ENCODE measurements at places on chromosomes 2 and 18.

GRCh38 chr2:16104315-16104948 is 164.1 kb downstream of the MYCN start:
- DNase-seq, result no peak

DNA sequence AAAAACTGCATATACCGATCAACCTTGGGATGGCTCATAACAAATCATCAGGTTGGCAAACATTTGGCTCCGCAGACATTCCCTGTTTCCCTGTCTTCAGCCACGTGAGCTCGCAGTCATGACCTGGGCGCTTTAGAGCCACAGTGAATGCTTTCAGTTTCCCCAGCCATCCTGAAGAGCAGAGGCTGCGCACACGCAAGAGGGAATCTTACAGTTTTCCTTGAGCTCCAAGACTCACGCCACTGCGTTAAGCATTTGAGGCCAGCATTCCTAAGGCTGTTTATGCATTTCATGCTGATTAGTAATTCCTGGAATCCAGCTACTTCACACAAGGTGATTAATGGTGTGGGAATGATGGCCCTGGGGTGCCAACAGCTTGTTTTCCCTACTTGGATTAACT is 95.1 kb downstream of the MTCL1 start:
- no peak for DNase-seq

DNA sequence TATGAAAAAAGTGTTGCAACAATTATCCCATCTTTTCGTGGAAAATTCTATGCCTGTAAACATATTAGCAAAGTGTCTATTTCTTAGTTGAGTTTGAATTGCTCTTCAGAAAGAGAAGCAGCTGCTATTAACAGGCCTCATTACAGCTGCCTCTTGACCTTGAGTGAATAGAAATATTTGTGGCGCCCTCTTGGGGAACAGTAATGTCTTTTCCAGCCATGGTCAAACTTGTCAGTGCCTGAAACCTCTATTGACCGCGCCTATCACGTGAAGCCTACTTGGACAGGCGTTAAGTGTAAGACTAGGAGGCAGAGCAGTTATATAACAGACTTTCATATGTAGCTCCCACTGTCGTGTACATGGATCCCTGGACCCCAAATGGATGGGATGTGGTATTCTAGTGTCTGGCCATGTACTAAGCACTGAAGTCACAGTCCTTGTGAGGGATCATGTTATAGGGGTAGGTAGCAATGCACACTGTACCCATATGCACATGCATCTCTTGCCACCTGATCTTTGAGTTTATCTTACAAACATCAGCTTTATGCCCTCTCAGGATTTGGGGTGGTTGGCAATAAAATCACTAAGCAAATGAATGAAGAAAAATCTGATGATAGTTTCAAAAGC is 245.0 kb downstream of the PTGR3 start:
- DNase-seq, result no peak

DNA sequence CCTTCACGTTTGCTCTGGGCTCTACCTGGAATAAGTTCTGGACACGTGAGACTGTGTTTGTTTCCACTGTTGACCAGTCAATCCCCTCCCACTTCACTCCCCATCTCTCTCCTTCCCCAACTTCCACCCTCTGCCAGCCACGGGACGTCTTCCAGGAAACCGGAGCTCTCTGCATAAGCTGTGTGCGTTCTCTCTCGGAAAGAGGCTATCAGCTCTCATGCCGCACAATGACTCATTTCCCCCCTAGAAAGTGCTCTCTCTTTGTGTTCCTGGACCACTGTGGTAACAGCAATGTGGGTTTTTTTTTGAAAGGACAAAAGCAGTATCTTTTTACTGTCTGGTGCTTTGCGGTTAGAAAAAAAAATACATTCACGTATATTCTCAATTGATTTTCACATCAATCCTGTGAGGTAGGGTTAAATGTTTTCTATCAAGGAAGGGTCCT is 10.2 kb downstream of the PROKR1 start:
- peak; percentile 71 for DNase-seq

DNA sequence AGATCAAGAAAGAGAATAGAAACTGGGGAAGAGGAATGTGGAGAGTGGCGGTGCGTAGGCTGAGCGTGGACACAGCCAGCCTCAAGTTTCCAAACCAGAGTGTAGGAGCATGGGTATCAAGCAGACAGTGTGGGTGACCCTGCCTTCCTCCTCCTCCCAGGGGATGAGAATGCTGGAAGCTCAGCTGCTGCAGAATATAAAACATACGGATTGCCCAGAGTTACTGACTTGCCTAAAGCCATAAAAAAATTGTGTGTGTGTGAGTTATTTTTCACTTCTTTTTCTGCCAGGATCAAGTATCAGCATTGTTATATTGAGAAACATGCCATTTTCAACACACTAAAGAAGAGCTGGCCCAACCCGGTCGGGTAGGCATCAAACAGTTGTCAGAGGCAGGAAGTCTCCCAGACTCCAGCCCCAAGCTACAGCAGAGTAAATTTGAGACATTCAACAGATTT is 333.3 kb upstream of the ACVR2A start:
- no peak for DNase-seq

DNA sequence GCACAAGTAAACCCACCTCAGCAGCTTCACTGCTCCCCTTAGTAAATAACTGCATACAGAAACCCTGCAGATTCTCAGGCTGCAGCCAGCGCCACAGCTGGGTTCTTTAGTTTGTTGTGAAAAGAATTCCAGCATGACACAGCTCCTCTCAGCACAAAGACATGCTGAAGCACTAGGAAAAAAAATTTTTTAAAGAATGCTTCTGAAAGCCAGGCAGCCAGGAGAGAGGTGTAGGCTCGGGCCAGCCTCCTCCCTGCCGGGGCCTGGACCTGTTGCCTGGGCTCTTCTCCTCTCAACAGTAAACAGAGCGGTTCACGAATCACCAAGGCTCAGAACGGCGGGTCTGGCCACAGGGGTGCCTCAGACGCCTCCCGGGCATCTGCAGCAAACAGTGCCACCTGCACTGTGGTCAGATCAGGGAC is 95.7 kb upstream of the POU3F3 start:
- no peak for DNase-seq

GRCh38 chr2:15481000-15481399 is 80.1 kb downstream of the NBAS start:
- DNase-seq, result no peak

DNA sequence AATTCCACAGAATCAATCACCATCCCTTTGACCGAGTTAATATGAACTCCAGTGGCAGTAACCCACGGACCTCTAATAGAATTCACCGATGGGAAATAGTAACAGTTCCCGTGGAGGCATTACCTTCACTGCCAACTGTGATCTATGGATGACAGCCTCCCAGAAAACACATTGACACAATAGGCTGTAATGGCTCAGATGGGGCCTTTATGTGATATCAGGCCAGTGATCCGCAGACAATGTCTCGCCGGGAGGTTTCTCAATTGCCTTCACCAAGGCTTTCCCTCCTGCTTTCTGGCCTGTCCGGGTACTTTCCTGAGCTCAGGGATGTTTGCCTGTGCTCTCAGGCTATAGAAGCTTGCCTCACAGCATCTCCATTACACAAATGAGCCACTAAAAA is 34.4 kb upstream of the KLF7 start:
- DNase-seq, result no peak

DNA sequence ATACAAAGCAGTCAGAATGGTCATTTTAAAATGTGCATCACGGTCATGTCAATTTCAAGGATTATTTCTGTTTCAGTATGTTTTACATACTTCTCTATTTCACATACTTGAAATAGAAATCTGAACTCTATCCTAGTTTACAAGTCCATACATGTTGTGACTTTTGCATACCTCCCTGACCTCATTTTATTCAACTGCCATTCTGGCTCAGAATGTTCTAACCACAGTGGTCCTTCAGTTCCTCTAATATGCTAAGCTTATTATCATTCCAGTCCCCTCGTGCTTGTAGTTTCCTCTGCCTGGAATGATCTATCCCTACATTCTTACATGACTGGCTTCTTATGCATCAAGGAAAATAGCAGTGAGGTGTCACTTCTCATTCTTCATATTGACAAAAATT is 295.6 kb downstream of the KIAA1328 start:
- DNase-seq, result no peak

DNA sequence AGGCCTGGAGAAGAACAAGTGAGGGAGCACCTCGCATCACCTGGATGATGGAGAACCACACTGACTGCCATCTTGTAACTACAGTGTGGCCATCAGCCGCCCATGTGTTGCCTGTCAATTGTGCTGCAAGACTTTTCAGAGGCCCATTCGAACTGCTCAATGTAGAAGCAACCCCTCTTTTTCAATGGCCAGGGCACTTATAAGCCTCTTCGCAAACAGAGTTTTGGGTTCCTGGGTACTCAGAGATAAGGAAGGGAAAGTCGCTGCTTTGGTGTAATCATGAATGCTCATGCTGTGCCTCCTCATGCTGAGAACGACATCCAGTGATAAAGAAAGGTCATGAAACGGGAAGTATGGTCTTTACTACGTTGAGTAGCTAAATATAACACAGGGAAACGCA is 143.9 kb upstream of the SLC39A10 start:
- DNase-seq, result no peak

- DNase-seq, result no peak
Measured at GRCh38 chr2:161250864-161251436, 57.3 kb upstream of the PSMD14 start.

- no peak for DNase-seq
Measured at GRCh38 chr2:52794581-52794980, 973.0 kb upstream of the CHAC2 start.

- no peak for DNase-seq
Measured at GRCh38 chr2:150620855-150621254, 133.4 kb upstream of the RND3 start.

DNA sequence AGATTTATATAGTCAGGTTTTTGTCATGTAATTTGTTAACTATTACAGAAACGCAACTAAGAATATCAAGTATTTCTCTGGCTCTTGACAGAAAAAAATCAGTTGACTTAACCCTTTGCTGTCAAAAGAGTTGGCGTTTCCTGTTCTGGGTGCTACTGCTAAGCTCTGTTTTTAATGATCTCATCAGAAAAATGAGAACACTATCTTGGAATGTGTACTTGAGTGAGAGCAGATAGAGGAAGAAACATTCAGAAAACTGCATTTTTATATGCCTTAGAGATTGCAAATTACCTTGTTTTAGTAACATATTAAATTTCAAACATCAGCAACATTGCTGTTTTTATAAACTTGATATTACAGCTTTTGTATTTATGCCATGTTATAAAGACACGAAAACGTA is 297.9 kb downstream of the RDH14 start:
- no peak for DNase-seq

GRCh38 chr18:67428805-67429204 is 87.7 kb downstream of the DSEL start:
- no peak for DNase-seq

DNA sequence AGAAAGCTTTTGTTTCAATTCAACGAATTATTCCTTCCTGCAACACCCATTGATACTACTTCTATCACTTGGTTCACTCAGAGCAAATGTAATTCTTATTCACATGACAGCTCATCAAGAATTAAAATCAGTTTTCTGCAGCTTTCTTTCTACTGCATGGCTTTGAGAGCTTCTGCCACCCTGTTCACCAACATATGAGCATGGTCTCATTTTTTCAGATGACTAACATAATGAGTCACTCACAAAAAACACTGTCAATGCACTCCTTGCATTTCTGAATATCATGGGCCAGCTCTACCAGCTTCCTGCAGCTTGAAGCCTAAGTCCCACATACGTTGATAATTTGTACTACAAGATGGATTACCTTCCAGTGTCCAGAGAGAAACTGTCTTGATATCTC is 342.9 kb downstream of the LRATD1 start:
- DNase-seq, result no peak

DNA sequence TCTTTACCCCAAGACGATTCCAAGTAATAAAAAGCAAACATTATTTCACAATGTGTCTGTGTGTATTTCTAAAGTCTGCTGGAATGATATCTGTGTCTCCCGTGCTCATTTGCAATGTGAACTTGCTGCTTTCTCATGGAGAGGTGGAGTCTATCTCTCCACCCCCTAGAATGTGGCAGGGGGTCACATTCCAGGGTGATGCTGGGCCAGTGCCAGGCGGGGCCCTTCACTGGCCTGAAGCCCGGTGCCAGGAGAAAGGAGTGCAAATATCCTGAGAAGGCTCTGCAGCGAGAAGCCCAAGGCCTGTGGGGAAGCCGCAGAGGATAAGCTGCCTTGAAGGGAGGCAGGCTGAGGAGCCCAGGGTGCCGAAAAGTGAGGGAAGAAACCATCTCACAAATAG is 26.8 kb upstream of the LDLRAD4 start:
- DNase-seq, result no peak

GRCh38 chr2:166468124-166469024 is 25.7 kb downstream of the SCN7A start:
- DNase-seq, result no peak

GRCh38 chr2:178258916-178259315 is 64.6 kb downstream of the OSBPL6 start:
- DNase-seq, result no peak

DNA sequence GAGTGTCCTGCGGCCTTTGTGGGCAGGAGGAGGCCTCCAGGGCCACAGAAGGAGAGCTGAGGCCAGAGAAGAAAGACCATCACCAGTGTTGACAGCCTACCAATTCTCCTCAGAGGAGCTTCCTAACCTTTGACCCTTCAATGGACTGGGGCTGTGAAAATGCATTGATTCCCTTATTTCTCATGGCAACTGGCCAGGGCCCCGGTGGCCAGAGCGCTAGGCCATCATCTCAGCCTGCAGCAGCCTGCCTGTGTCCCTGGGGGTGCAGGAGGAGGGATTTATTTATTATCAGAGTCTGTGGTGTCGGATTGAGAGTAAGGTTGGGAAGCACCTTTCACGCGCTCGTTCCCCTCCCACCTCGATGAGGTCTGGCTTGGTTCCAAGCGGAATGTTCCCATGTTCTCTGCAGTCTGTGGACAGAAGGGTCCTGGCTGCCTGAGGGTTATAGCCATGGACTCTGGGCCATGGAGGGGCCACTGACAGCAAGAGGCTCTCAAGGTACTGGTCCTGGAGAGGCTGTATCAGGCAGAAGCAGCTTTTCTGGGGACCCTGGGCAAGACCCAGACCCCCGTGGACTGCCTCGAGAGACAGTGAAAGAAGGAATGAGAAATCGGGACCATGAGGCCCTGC is 53.8 kb downstream of the CYP27C1 start:
- no peak for DNase-seq

DNA sequence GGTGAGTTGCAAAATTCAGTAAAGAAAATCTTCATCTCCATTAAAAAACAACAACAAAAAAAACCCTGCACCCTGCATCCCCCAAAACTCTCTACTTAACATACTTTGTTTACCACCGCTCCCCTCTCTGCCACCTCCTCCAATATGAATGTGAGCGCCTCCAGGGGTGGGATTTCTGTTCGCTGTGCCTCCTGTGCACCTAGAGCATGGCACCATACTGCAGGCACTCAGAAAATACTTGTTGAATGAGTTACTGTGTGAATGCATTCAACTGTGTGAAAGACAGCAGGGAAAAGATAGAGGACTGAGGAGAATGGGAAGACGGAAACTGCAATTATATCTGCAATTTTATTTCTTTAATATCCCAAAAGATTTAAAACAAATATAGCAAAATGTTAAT is 4.5 kb downstream of the CEBPZ start:
- no peak for DNase-seq

- DNase-seq, result no peak
Measured at GRCh38 chr2:167380555-167380954, 492.3 kb downstream of the XIRP2 start.
